ENCODE measurements at places on chromosomes 1 and 21. TPM values are rescaled to one million over a fixed set of nuclear protein-coding genes. Genes with fewer than 3 reads are reported as not detected.

FRRS1 gene
- 0.31 TPM for total RNA-seq

ANGPTL7 gene
- not detected for total RNA-seq

CCDC181 gene
- not detected for total RNA-seq

OSCP1 gene
- total RNA-seq: not detected

UBL4B gene
- total RNA-seq: not detected

NFYC gene
- 42.3 TPM for total RNA-seq

RNF186 gene
- not detected for total RNA-seq

SH2D2A gene
- total RNA-seq: 137 TPM

C4BPA gene
- total RNA-seq: 0.12 TPM

PYHIN1 gene
- total RNA-seq: 48.1 TPM

DNA sequence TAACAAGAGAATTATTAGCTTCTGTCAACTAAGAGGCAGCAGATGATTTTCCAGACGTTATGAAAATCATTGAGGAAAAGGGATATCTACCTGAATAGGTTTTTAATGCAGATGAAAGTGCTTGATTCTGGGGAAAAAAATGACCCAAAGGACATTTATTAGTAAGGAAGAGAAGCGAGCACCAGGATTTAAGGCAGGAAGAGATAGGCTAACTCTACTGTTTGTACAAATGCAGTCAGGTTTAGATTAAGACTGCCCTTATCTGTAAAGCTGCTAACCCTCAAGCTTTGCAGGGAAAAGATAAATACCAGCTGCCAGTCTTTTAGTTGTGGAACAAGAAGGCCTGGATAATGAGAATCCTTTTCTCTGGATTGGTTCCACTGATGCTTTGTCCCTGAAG lies 33.0 kb upstream of the LRIG2 start:
- no peak for DNase-seq

DNA sequence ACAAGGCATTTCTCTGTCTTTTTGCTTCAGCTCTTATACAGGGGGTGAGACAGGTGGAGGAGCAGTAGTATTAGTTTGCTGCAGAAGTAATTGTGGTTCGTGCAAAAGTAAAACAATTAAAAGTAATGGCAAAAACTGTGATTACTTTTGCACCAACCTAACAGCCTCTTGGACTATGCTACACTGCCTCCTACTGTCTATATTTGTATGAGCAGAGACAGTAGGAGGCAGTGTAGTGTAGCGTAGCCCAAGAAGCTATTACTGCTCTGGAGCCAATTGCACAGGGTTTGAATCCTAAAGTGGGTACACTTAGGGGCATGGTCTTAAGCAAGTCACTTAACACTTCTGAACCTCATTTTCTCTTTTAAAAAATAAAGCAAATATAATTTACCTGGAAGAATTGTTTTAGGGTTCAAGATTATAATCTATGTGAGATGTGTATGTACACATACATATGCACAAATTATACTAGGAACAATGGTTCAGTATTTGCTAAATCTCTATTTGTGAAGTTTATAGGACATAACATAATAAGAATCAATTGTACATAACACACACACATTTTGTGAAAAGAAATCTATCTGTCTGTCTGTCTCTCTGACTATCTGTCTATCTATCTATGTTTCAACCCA lies 103.8 kb downstream of the BRINP3 start:
- no peak for DNase-seq

GRCh38 chr21:14559102-14559501 lies 13.0 kb upstream of the SAMSN1 start:
- no peak for DNase-seq

DNA sequence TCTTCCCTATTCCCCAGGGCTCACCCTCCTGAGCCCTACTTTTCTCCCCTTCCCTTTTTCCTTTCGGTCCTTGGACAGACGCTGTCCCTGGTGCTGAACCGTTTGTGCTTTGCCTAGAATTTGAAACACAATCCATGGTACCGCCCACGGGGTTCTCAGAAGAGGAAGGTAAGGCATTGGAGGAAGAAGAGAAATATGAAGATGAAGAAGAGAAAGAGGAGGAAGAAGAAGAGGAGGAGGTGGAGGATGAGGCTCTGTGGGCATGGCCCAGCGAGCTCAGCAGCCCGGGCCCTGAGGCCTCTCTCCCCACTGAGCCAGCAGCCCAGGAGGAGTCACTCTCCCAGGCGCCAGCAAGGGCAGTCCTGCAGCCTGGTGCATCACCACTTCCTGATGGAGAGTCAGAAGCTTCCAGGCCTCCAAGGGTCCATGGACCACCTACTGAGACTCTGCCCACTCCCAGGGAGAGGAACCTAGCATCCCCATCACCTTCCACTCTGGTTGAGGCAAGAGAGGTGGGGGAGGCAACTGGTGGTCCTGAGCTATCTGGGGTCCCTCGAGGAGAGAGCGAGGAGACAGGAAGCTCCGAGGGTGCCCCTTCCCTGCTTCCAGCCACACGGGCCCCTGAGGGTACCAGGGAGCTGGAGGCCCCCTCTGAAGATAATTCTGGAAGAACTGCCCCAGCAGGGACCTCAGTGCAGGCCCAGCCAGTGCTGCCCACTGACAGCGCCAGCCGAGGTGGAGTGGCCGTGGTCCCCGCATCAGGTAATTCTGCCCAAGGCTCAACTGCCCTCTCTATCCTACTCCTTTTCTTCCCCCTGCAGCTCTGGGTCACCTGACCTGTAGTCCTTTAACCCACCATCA lies 10.4 kb downstream of the BCAN start:
- DNase-seq: no peak

- DNase-seq: no peak
These were observed 6.1 kb downstream of the PRXL2B start for GRCh38 chr1:2592672-2593071.

- no peak for DNase-seq
These were observed 100.2 kb downstream of the DPYD start for GRCh38 chr1:97820470-97821188.

- DNase-seq: no peak
These were observed 65.2 kb downstream of the SIK1 start for GRCh38 chr21:43361493-43362296.

DNA sequence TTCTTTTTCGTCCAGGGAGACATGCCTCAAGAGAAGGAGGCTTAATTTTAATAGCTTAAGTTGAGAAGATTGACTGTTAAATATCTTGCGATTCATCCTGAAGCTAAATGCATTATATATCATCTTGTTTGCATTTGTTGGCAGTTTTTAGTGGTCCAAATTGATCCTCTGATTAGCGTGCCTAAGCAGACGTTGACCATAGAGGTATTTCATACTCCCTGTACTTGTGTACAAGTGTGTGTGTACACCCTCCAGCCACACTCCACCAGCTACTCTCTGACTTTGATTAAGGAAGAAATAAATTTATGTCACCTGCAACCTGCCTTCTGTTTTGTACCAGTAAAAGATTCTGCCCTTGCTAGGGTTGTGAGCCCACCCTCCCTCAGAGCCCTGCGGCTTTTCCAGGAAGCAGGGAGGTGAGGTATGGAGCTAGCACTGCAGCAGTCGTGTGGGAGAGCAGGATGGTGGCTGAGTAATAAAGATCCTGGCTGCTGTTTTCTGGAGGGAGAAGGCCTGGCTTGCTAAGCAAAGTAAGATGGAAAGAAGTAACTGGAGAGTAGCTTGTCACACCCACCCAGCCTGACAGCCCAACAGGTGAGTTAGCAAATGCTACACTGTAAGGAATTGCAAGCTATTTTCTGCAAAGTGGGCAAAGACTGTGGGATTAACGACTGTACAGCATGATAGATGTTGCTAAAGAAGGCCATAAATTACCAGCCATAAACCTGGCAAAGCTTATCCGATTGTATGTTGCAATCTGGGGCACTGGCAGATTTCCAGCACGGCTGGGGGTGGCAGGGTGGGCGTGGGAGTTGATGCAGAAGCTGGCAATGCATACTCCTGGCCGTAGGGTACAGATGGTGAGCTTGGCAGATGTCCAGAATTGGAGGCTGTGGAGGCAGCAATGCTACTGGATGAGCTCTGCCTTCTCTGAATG lies 170.2 kb downstream of the TNR start:
- no peak for DNase-seq

- no peak for DNase-seq
These were observed 112.3 kb upstream of the NFIA start for GRCh38 chr1:60969971-60970509.

DNA sequence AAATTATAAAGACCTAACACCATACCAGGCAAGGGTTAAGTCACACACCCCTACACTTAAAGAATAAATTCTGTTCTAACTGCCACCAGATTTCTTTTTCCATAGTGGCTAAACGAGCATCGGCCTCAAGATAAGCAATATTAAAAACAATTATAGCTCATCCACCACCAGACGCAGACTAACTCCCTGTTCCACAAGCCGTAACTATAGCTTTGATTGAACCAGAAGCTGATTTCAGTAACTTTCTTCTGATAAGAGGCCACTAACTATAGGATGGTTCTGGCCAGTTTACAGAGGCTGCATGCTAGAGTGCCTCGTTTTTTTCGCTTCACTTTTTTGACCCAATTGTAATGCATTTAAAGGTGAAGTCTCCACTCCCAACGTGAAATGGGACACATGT lies 238.8 kb downstream of the MRPL39 start:
- no peak for DNase-seq

- DNase-seq: no peak
These were observed 32.4 kb downstream of the GNB1 start for GRCh38 chr1:1858382-1859086.

GRCh38 chr21:15241997-15242736 lies 177.4 kb upstream of the NRIP1 start:
- DNase-seq: no peak

DNA sequence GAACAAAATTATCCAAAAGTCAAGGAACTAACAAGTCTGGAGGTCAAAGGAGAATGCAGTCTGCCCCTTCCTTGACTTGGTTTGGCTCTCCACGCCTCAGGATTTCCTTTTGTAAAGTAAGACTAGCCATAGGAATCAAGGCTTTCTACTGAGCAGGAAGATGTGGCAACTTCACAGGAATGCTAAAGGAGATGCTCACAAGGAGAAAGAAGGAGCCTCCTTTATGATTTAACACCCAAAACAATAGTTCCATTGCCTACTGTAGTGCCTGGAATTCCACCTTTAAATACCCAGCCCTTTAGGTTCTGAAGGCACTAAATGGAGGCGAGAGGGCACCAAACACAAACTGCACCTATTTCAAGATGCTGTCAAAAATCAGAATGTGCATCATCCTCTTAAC lies 176.3 kb upstream of the NFIA start:
- DNase-seq: no peak

DNA sequence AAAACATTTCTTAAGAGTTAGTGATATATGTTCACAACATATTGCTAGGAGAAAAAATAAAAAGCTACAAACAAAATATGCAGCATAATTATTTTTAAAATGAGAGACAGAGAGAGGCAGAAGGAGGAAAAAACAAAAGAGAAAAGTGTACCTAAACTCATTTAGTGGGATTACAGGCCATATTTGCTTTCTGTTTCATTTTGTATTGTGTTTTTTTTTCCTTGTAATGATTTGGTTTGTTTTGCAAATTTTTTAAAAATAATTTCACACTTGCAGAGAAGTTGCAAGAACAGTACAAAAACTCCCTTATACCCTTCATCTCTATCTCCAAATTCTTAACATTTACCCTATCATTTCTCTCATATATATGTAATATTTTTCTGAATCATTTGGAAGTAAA lies 65.0 kb downstream of the LBR start:
- no peak for DNase-seq

GRCh38 chr21:28072601-28073000 lies 920.1 kb downstream of the LTN1 start:
- no peak for DNase-seq

- DNase-seq: no peak
These were observed 110.2 kb upstream of the FGGY start for GRCh38 chr1:59186656-59187055.

GRCh38 chr21:29939924-29940275 lies at the start of gene GRIK1:
Gene GRIK1, minus strand, starts transcription at chr21:29939996.
- DNase-seq: no peak

- no peak for DNase-seq
These were observed 14.2 kb downstream of the TNFRSF14 start for GRCh38 chr1:2570332-2570731.

- no peak for DNase-seq
These were observed 49.7 kb upstream of the CCDC27 start for GRCh38 chr1:3702528-3702927.

DNA sequence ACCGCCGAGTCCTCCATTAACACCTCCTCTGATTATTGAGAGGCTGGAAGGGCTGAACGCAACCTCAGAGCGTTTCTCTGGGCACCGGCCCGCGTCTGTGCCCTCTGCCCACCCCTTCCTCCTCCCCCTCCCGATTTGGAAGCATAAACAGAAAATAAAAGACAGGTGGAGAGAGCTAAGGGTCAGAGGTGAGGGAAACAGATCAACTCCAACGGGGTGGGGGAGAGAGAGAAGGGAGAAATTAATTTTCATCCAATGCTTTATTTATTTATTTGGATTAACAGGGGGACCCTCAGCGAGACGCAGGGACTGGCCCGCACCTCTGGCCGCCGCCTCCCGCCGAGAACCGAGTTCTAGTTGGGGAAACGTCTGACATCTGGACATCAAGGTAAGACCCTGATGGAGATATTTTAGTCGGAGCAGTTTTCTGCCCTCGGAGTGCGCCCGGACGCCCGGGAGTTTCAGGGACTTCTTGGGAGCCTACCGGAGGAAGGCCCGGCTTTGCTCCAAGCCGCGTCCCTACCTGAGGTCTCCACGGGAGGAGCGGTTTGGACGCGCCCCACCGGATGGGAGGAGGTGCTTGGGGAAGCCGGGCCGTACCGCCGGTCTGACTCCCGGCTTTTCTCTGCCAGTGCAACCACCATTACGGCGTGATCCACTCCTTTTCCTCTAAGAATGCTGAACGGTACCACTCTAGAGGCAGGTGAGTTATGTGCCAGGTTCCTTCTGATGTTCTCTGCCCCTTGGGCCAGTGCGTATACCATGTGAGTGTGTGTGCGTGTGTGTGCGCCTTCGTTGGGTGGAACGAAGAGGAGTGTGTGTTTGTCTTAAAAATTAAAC lies 5.1 kb upstream of the LHX9 start:
- no peak for DNase-seq

- DNase-seq: no peak
These were observed 96.4 kb upstream of the CACNA1E start for GRCh38 chr1:181386951-181387350.

GRCh38 chr1:165862448-165862847 lies 35.0 kb downstream of the UCK2 start:
- no peak for DNase-seq

GRCh38 chr1:229694053-229694693 lies 68.1 kb downstream of the URB2 start:
- DNase-seq: no peak

DNA sequence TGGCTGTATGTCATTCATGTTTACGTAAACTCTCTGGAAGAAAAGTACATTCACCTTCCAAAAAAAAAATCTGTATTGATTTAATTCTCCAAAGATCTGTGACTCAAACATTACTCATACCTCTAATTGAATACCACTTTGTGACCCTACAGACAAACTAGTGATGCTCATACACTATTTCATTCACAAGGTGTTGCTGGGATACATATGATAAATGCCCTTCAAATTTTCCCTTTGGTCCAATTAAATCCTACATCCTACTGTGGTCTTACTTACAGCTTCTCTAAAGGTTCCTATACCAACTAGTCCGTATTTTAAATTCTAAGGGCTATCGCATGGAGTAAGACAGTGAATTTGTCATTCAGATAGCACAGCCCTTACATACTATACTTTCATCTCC lies 26.8 kb upstream of the CADM3 start:
- no peak for DNase-seq
